MG63 (cell line): ENCODE measurements at places on chromosomes 1 and 21. TPM values are rescaled to one million over a fixed set of nuclear protein-coding genes. Genes with fewer than 3 reads are reported as not detected.

KRTAP10-3 gene
- not detected in 2 replicates for total RNA-seq

CSTB gene
- total RNA-seq: 5.5 and 11.1 TPM in 2 replicates

ADGRL2 gene
- total RNA-seq: 0.13 and 0.57 TPM in 2 replicates

PTPRC gene
- 7.0 and 12.1 TPM in 2 replicates for total RNA-seq

MSH4 gene
- total RNA-seq: not detected in 2 replicates

CELA2B gene
- not detected in 2 replicates for total RNA-seq

FAM151A gene
- not detected in 2 replicates for total RNA-seq

CACYBP gene
- total RNA-seq: 423 and 980 TPM in 2 replicates

DNALI1 gene
- total RNA-seq: not detected in 2 replicates

TRIM63 gene
- not detected in 2 replicates for total RNA-seq

TDRKH gene
- 14.1 and 23.5 TPM in 2 replicates for total RNA-seq

ACTL8 gene
- total RNA-seq: 0.20 TPM in 1 of 2 replicates, not detected in the other

SLC44A5 gene
- total RNA-seq: not detected in 2 replicates

AVPR1B gene
- not detected in 2 replicates for total RNA-seq

DYNLT5 gene
- total RNA-seq: not detected in 2 replicates

- DNase-seq: peak; percentile 42
These were observed 57.0 kb downstream of the YARS1 start for GRCh38 chr1:32759997-32760623.

DNA sequence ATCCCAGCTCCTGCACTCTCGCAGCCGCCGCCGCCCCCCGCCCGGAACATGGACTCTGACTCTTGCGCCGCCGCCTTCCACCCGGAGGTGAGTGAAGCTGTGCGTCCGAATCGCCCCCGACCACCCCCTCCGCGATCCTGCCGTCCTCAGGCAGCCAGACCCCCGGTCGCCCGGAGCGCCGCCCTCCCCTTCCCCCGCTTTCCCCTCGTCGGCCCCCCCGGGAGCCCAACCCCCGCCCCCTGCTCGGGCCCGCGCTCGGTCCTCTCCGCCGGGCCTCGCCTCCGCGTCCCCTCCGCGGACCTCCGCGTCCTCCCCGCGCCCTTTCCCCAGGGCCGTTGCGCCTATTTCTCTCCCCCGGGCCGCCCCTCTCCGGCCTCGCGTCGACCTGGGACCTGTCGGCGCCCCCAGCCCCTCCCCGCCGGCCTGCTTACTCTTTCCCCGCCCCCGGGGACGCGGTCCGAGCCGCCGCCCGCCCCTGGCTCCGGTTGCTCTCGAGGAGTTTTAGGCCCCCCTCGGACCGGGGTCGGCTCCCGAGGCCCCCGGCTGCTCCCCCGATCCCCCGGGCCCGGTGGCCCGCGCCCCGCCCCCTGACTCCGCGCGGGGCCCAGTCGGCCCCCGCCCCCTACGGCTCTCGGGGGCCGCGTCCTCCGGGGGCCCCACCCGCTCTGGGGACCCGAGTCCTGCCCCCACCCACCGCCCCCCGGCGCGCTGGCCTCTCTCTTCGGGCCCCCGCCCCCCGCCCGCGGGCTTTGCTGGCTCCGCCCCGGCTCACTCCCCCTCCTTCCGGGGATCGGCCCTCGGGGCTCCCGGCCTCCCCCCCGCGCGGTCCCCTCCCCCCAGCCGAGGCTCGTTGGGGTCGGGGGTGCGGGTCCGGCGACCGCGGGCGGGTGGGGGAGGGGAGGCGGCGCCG is 743 bp downstream of the PHF13 start:
- DNase-seq: peak; percentile 73

DNA sequence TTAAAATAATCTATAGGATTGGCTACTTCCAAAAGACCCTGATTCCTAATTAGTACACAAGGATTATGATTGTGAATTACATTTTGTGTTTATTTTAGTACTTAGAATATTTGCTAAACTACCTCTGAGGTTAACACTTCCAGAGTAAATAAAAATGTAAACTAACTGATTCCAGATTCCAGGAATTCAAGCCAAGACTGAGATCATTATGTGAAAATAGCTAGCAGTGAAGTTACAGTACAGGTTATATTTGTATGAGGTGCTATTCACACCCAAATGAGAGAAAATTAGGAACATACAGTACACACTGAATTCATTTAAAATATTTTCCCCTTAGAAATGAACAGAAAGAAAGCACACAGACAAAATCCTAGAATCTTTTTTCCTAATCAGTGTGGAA is 28.8 kb downstream of the TTLL7 start:
- DNase-seq: no peak

DNA sequence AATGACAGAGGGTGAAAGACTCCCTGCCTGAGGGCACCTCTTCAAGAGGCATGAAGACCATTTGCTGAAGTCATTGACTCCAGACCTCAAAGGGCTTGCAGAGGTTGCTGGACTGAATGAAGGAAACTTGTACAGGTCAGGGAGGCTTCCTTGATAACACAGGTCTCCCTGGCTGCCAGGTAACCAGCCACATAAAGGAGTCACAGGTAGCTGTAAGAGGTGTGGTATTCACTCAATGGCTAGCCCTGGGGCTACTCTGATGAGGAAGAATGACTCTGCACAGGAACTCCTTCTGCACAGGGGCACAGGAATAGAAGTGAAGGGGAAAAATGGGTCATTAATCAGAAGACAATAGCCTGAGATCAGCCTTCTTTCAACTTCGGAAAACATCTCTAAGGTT is 187.5 kb downstream of the LMX1A start:
- no peak for DNase-seq

DNA sequence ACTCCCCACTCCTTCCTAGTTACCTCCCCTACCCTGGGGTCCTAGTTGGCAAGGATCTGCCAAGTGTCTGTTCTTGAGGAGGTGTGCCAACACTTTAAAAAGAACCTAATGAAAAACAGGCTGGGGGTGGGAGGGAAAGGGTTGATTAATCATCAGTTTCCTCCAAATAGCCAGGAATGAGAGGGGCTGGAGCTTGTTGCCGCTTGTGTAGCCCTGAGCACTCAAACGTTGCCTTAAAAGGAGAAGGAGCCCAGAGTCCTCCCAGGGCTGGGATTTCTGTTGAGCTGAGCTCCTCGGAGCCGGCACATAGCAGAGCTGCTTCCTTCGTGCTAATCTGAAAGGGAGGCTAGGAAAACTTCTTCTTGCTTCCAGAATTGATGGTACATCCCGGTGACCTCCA is 15.9 kb downstream of the SHISA4 start:
- DNase-seq: no peak

DNA sequence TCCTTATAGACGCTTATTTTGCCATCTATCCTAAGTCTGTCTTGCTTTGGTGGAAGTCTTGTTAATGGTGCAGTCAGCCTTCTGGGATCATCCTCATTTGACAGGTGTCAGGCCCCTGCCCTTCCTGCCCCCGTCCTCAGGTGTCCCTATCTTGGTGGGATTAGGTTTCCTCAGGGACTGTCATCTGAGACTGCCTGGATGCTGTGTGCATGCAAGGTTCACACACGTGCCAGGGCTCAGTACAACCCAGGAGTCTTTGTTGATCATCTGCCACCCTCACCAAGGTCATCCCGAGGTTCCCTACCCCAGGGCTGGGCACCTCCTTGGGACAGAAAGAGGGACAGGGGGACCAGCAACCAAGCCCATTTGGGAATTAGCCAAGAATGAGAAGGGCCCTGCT is 18.0 kb downstream of the PADI2 start:
- DNase-seq: no peak

DNA sequence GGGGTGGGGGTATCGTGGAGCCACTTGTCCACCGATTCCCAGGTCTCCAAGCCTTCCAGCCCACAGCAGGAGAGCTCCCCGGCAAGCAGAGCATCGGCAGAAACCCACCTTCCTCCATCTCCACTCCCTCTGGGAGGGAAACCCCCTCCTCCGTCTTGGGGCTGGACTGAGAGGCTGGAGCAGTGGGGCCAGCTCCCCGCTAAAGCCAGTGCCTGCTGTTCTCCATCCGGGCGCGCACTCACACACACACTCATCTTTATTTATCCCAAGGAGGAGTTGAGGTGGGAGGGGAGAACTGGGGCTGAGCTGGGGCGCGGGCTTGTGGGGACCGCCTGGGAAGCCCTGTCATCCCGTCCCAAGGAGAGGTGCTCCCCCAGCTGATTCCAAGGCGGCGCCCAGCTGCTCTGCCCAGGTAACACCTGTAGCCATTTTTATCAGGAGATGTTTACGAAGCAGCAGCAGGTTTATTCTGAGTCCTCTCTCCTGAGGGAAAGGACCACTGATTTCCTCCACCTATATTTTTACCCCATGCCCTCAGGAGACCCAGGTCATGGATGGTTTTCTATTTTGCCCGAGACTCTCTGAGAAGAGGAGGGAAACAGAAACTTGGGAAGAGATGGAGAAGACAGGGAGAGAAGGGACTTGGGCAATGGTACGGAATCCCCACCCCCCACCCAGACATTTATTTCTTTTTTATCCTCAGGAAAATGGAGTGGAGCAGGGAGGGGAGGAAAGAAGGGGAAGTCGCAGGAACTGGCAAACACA is 2.1 kb downstream of the KCNN3 start:
- no peak for DNase-seq

GRCh38 chr1:85330711-85331290 is 54.4 kb upstream of the BCL10 start:
- DNase-seq: peak; percentile 88

DNA sequence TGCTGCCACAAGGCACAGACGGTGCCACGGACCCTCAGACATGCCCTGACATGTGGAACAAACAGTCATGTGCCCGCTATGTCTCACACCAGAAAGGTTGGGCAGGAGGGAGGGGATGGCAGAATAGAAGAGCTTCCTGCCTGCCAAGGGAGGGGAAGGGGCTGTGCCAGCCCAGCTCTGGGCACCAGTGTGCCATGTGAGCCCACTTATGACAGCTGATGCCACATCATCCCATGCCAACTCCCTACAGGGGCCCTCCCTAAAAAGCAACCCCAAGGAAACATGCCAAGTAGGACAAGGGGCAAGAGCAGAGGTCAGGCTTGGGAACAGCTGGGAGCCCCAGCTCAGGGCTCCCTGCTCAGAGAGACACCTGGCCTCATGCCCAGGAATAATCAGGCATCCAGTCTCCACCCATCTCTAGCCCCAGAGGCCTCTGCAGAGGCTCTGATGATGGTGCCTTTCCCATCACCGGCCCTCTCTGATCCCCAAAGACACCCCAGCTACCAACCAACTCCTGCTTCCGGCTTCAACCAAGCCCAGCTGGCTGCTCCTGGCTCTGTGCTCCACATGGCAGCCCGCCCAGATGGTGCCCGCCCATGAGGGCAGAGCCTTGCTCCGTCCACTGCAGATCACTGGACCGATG is 10.3 kb downstream of the ADGRB2 start:
- DNase-seq: peak; percentile 88

- no peak for DNase-seq
These were observed 726 bp upstream of the CYB5R1 start for GRCh38 chr1:202967684-202968281.

GRCh38 chr1:158374860-158375259 is 21.2 kb downstream of the CD1E start:
- DNase-seq: no peak

DNA sequence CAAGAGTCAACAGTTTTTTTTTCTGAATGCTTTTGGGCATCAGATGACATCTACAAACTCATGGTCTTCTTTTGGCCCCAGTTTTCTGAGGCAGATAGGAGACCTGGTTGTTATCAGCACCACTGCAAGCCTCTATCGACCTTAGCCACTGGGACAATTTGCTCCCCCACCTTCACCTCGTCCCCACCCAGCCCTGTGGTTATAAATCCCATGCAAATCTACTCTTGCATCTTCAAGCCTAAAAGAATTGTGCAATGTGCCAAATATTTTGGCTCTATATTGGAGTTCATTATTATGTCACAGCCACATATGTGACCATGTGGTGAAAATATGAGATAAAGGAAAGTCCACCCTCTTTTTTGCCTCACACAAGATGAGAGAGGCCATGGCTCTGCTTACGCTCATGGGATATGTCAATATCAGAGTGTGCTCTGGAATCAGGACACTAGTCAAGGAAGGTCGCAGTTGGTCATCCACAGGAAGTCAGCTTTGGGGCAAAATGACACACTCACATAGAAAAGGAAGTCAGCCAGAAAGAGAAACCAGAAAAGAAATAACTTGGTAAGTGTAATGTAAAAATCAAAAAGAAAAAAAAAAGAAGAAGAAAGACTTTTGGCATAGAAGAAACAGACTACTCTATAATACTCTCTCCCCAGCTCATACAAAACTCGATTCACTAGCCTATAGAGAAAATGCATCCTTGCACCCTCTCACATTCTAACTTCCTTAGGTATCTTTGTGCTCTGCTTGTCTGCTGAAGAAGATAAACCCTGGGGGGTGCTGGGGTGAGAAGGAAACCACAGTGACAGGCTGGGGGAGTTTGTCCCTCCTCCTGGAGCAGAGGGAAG is 21.2 kb downstream of the SLC30A10 start:
- no peak for DNase-seq

DNA sequence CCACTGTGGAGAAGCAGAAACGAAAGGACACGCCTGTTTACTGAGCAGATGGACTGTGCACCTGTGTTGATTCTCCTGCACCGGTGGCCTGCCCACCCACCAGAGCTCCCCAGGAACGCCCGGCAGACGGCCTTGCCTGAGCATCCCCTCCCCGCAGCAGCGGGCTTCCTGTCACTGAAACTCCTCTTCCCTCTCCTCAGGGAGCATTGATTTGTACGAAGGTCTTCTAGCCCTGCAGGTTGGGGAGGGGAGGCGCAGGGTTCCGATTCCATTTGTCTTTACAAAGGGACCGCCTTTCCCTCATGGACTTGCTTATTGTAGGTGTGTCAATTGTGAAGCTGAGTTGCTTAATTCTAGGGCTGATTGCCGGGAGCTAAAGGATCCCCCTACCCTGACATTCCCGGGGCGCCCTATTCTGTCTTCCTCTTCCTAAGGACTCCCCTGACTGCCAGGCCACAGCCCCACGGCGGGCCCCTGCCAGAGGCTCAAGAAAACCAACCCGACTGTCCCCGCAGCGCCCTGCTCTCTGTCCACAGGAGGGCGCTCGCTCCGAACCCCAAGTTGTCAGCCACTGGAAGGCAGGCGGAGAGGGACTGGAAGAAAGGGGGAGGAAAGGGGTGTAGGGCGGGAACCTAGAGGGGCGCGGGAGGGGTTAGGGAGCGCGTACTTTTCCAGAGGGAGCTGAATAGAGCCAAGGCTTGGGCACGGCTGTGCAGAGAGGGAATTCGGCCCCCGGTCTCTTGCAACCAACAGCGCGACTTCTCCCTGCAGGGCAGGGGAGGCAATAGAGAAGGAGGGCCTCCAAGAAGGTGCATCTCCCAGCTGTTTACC is 2.8 kb downstream of the S100A6 start:
- peak; percentile 84 for DNase-seq

DNA sequence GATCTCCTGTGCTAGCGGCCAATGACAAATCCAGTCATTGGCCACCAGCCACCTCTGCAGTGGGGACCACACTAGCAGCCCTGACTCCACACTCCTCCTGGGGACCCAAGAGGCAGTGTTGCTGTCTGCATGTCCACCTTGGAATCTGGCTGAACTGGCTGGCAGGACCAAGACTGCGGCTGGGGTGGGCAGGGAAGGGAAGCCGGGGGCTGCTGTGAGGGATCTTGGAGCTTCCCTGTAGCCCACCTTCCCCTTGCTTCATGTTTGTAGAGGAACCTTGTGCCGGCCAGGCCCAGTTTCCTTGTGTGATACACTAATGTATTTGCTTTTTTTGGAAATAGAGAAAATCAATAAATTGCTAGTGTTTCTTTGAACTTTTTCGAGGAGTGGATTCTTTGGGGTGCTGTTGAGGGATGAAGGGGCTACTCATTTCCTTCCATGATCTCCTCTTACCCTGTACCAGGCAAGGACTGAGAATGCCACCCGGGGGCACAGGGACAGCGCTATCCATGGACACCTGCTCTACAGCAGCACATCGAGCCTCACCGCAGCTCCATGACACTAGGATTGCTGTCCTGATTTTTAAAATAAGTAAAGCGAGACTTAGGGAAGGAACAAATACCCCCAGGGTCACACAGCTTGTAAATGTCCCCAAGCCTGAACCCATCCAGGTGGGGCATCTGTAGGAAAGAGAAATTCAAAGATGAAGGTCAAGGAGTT is 44.7 kb downstream of the TNNT2 start:
- DNase-seq: no peak
